ENCODE measurements at places on chromosomes 5 and 9. TPM values are rescaled to one million over a fixed set of nuclear protein-coding genes. Genes with fewer than 3 reads are reported as not detected.

Gene LHX6
- total RNA-seq = 5.9 TPM

Gene GMCL2
- total RNA-seq = not detected

Gene ISL1
- total RNA-seq = not detected

Gene ADRB2
- 60.0 TPM for total RNA-seq

Gene IER5L
- 10.4 TPM for total RNA-seq

Gene SLC46A2
- total RNA-seq = 3.1 TPM

Gene PLAC8L1
- total RNA-seq = not detected

Gene KIF12
- total RNA-seq = not detected

Gene MLLT3
- total RNA-seq = 15.3 TPM

Gene KCNMB1
- 1.0 TPM for total RNA-seq

Gene TAL2
- total RNA-seq = 1.3 TPM

Gene POU5F2
- 6.2 TPM for total RNA-seq

Gene ARSI
- total RNA-seq = 0.38 TPM

Gene PRSS3
- not detected for total RNA-seq

Gene DOCK8
- total RNA-seq = 49.0 TPM

Gene DRD1
- not detected for total RNA-seq

Gene ATG12
- total RNA-seq = 71.2 TPM

Gene FBP2
- not detected for total RNA-seq

Gene SPTLC1
- 84.1 TPM for total RNA-seq

Gene ELOVL7
- 14.1 TPM for total RNA-seq

Gene C9orf72
- total RNA-seq = 73.1 TPM

Gene ABO
- total RNA-seq = 0.85 TPM

Gene SHC3
- 2.9 TPM for total RNA-seq

Gene SLC36A2
- 0.85 TPM for total RNA-seq

Gene CDKN2A
- total RNA-seq = 1.3 TPM

Gene ANKRD18B
- not detected for total RNA-seq

Gene INSYN2B
- not detected for total RNA-seq

Gene ADAMTS12
- 23.3 TPM for total RNA-seq

Gene GLRA1
- not detected for total RNA-seq

Gene CNOT8
- 101 TPM for total RNA-seq

Gene DBH
- not detected for total RNA-seq

Gene NELFB
- total RNA-seq = 34.5 TPM

Gene MEGF10
- total RNA-seq = 0.16 TPM

Gene WDR38
- not detected for total RNA-seq

Gene TTC16
- 0.16 TPM for total RNA-seq

Gene NXNL2
- total RNA-seq = not detected

Gene BARX1
- not detected for total RNA-seq

Gene C5orf52
- not detected for total RNA-seq

Gene ARL14EPL
- not detected for total RNA-seq

Gene DMRTA1
- total RNA-seq = 10.7 TPM

Gene COL15A1
- 60.3 TPM for total RNA-seq

Gene CFAP90
- total RNA-seq = 0.33 TPM

Gene SPATA31C1
- total RNA-seq = not detected

Gene CDH6
- total RNA-seq = 1.3 TPM

Gene ORM2
- total RNA-seq = not detected

Gene PCDHGB1
- 0.75 TPM for total RNA-seq

Gene FOXD4L3
- total RNA-seq = not detected

Measured in subcutaneous adipose tissue (tissue), 4 donors.